Hair follicular keratinocyte (primary cell): ENCODE measurements at places on chromosomes 6 and 20. TPM values are rescaled to one million over a fixed set of nuclear protein-coding genes. Genes with fewer than 3 reads are reported as not detected.

FHL5 gene
- total RNA-seq = not detected in 2 replicates

HRH3 gene
- not detected in 2 replicates for total RNA-seq

TPD52L1 gene
- 83.5 and 127 TPM in 2 replicates for total RNA-seq

GABRR1 gene
- not detected in 2 replicates for total RNA-seq

ULBP2 gene
- total RNA-seq = 11.4 and 14.1 TPM in 2 replicates

RNASET2 gene
- total RNA-seq = 16.8 and 21.7 TPM in 2 replicates

STMN3 gene
- total RNA-seq = 14.6 and 24.8 TPM in 2 replicates

CYP24A1 gene
- total RNA-seq = 2.6 and 5.7 TPM in 2 replicates

ASIP gene
- total RNA-seq = not detected in 2 replicates

PSORS1C2 gene
- not detected in 2 replicates for total RNA-seq

SRPK1 gene
- 60.2 and 62.6 TPM in 2 replicates for total RNA-seq

PBOV1 gene
- not detected in 2 replicates for total RNA-seq

RIN2 gene
- 47.8 and 61.5 TPM in 2 replicates for total RNA-seq

SNAI1 gene
- 0.04 TPM in 1 of 2 replicates, not detected in the other for total RNA-seq

PPIL6 gene
- total RNA-seq = 2.5 and 3.4 TPM in 2 replicates

GRM1 gene
- not detected in 2 replicates for total RNA-seq
